MV-4-11 (cell line): ENCODE measurements at places on chromosomes 4 and X.

GRCh38 chrX:132751063-132751690 lies 207.3 kb downstream of the HS6ST2 start:
- no peak for DNase-seq

- DNase-seq: no peak
These were observed 18.2 kb downstream of the IL13RA1 start for GRCh38 chrX:118745570-118745969.

DNA sequence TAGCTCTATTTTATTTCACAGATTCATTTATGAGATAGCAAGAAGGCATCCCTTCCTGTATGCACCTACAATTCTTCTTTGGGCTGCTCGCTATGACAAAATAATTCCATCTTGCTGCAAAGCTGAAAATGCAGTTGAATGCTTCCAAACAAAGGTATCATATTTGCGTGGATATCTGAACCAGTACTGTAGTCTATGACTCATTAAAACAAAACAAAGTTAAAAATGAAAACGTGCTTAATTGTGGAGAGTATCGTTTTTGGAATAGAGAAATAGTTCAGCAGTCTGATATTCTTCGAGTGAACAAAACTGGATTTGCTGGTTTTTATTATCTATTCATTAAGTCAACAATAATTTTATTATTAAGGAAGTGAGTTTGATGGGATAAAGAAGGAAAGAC lies 6.3 kb downstream of the AFP start:
- no peak for DNase-seq

GRCh38 chrX:111719426-111720210 lies 38.6 kb downstream of the ALG13 start:
- peak; percentile 31 for DNase-seq

GRCh38 chrX:140157143-140157542 lies 191.8 kb upstream of the CXorf66 start:
- DNase-seq: no peak

- DNase-seq: no peak
These were observed 22.5 kb downstream of the C4orf46 start for GRCh38 chr4:158649111-158649680.
